NCI-H2081 (cell line): ENCODE measurements at places on chromosomes 11 and 22.

DNA sequence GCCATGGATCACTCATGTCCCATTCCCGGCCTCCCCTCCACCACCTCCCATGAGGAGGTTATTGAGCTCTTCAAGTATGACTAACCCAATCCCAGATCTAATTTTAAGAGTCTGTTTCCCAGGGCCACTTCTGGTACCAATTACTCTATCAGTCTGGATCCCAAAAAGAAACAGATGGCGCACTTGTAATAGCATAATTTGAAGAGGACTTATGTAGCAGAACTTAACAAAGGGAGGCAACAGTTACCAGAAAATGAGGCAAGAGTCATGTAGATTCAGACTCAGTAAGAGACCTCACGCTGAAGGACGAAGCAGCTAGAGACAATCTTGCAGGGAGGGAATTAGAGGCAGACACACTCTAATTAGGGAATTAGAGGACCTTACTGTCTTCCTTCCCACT lies 46.9 kb downstream of the DDX6 start:
- DNase-seq = no peak

DNA sequence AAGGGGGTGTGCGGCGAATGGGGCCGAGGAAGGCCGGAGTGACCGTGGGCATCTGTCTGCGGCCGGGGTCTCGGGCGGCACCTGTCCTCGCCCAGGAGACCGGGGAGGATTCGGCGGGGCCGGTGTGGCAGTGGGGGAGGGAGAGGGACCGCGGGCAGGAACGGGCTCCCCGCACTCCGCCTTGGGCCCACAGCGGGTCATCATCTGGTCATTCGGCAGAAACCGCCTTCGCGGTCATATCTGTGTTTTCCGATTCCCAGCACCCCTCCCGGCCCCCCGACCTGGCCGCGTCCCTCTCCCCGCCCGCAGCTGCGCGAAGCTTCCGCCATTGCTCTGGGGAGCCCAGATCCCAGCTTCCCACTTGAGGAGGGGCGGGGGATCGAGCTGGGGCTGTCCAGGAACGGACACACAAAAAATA lies 824 bp upstream of the CBX6 start:
- peak; percentile 25 for DNase-seq

GRCh38 chr11:131593301-131593700 lies 222.9 kb downstream of the NTM start:
- DNase-seq = no peak

DNA sequence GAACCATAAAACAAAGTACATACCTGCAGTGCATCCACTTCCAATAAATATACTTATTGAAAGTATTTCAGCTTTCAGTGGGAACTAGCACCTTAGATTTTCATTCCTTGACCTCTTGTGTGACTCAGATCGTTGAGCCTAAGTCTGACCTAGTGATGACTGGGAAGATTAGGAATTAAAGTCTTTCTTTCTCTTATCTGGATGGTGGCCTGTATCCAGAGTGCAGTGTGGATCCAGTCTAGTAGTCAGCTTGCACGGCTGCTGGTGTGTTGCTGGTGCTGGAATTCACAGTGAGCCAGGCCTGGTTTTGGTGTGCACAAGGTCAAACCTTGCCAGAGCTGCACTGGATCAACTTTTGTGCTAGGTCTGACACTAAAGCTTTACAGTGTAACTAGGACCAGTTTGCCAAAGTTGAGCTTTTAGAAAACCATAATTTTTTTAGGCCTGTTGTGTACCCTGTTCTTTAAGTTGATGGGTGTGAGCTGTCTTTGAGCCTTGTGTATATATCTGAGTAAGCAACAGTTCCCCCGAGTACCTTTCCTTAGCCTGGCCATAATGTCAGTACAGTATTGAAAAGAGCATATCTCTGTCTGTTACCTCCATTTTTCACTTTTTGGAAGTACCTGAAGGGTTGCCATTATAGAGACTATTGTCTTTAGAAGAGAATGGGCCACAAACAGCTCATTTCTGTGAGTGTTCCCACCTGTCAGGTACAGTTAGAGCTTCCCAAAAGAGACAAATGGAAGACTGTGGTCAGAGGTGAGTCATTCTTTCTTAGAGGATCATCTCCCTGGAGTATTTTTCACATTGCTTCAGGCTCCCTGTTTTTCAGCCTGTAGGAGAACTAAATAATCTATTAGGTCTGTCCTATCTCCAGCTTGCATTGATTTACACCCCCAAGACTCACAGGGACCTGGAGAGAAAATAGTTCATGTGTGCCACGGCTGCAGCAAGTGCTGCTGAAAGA lies 89.8 kb downstream of the ALX4 start:
- DNase-seq = no peak

GRCh38 chr11:82859750-82860149 lies 40.5 kb downstream of the PRCP start:
- no peak for DNase-seq

DNA sequence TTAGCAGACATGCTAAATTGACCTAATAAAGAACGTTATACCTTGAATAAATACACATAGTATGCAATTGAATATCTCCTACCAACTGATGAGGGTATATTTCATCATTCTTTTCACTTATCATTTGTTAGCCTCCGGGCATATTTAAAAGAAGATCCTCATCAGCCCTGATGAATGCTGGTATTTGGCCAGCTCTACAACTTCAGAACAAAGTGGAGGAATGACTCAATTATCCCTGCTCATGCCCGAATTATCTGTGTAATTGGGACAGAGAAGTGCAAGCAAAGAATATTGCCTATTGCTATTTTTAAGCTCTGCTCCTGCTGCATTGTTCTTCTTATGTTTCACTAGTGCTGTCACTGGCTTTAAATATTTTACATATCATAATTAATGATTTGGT lies 622.1 kb downstream of the METTL15 start:
- DNase-seq = no peak
